ENCODE measurements at places on chromosomes 1 and 21.
A peak's percentile ranks its signal among the peaks of the same experiment; 100 is the strongest.

- no peak for DNase-seq
Measured at GRCh38 chr1:51693419-51694155, 76.7 kb downstream of the OSBPL9 start.

DNA sequence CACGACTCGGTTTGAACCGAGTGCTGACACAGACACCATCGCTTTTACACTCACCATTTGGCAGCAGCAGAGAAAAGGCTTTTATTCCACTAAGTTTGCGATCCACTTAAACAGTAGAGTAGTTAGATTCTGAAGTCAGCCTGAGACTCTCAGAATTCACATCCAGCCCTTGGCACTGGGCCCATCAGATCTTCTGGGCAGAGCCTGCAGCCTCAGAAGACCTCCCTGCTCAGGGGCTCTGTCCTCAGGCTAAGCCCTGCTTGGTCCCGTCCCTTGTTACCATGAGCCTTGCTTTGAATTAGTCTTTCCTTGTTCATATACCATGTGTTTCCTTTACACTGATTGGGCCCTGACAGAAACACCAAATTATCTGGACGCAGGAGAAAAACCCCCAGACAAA is 41.4 kb upstream of the AJAP1 start:
- DNase-seq: no peak

DNA sequence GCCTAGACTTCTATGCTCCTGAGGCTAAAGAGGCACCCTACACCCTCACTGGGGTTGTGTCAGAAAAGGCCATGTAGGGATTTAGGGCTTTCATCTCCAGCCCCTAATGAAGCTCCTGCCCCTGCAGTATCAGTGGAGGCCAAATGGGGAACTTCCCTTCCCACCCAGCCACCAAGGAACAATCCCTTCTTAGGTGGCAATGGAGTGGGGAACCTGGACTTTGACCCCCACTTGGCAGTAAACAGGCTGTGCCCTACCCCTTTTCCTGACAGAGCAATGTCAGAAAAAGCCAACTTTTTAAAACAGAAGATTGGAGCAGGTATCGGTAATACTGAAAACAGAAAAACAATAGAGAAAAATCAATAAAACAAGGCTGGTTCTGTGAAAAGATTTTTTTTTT is 35.5 kb upstream of the SLC19A2 start:
- DNase-seq: no peak

DNA sequence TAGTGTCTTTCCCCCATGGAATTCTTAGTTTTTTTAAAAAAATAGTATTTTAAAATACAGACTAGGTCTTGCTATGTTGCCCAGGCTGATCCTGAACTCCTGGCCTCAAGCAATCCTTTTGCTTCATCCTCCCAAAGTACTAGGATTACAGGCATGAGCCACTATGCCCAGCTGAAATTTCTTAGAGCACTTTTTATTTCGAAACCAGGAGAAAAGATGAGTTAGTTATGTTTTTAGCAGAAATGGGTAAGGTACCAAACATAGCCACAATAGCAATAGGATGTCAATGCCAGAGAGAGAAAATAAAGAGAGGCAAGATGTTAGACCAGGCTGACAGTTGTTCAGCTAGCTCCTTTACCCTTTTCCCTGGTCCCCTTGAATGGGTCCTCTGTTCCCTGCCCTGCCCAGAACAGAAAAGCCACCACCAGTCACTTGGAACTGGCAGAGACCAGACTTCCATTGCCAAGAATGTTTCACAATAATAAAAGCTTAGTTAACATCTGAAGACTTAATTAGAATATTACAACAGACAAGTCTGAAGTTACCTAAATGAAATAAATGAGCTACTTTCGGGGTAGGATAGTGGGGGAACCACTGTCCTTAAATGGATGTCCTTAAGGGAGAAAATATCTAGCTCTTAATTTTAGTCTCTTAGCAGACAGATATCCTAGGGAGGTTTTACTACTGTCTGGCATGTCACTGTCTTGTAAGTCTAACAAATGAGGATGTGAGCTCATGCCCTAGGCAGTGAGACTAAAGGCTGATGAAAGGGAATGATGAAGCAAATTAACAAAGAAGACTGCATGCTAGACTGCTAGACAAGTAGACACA is 54.3 kb downstream of the ABL2 start:
- DNase-seq: no peak

DNA sequence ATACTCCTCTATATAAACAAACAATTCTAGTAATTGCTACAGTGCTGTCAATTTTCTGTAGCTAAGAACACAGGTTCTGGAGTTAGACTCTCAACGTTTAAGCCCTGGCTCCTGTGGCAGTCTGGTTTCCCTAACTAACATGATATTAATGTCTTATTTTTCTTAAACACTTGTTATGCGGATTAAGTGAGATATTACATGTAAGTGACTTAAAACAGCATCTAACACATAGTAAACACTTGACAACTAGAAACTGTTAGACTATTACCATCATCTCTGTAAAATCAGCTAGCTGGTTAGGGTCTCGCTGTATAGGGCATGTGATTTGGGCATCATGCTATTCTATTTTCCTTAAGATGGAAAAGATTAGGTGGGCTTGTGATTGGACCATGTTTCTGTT is 2.3 kb downstream of the VANGL1 start:
- DNase-seq: no peak

- peak; percentile 43 for DNase-seq
Measured at GRCh38 chr1:212514056-212514614, 81.4 kb downstream of the NENF start.

DNA sequence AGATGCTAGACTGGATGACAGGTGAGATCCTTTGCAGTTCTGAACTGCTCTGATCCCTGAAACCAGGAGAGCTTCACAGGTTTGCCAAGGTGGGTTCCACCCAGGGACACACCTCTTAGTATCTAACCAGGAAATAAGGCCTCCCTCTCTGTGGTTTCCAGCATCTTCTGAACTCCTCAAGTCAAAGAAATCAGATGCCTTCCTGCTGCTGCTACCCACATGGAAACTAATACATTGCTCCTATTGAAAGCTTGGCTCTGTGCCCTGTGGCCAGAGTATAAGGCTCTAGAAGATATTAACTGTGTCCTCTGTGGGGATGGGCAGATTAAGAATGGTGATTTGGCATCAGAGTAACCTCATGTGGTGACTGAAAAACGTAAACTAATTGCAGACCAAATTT is 75.0 kb upstream of the MRPS6 start:
- no peak for DNase-seq

DNA sequence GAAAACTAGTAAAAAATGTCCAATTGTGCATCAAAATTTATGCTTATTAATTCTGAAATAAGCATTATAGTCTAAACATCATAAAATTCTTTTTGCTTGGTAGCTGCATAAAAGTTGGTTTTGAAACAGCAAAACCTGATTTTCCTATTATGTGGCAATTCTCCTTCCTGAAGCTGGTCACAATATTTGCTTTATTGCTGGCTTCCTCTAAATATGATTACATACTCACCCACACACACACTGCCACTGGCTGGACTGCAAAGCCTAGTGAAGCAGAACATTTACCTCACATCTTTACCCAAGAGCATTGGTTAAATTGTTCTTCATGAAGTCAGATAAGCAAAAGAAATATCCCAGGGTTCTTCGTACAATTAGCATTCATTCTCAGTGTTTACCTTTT is 103.0 kb downstream of the NR5A2 start:
- no peak for DNase-seq

GRCh38 chr1:1782399-1783221 is 4.3 kb upstream of the NADK start:
- no peak for DNase-seq

DNA sequence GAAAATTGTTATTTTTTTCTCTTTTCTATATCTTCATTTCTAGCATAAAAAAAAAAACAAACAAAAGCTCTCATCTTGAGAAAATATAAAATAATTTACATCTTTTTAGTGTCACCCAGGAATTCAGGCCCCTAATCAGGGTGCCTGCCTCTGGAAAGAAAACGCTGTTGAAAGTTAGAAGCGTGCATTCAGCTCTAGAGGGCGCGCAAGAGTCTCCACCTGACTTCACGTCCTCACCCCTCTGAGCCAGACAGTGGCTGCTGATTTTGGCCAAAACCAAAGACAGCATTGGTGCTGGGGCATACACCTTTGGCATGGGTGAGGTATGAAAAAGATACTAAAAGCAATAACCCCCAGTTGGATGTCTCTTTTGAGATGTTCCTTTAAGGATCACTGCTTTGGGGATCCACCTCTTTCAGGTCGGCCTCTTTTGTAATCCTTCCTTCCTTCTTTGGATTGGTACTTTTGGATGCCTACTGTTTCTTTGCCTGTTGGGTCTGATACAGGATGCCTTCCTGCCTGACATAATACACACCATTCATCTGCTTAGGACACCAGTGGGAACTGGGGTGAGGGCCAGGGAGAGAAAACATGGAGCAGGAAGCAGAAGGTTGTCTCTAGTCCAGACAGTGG is 77.6 kb upstream of the CHRM3 start:
- peak; percentile 8 for DNase-seq

- no peak for DNase-seq
Measured at GRCh38 chr1:21801100-21801499, 11.0 kb upstream of the LDLRAD2 start.

- DNase-seq: no peak
Measured at GRCh38 chr1:82160903-82161302, 360.2 kb downstream of the ADGRL2 start.

GRCh38 chr1:51551081-51551480 is 32.0 kb upstream of the EPS15 start:
- DNase-seq: no peak

GRCh38 chr1:87307931-87308330 is 20.7 kb upstream of the LMO4 start:
- DNase-seq: no peak

- DNase-seq: no peak
Measured at GRCh38 chr1:210739627-210740026, 394.3 kb downstream of the KCNH1 start.

DNA sequence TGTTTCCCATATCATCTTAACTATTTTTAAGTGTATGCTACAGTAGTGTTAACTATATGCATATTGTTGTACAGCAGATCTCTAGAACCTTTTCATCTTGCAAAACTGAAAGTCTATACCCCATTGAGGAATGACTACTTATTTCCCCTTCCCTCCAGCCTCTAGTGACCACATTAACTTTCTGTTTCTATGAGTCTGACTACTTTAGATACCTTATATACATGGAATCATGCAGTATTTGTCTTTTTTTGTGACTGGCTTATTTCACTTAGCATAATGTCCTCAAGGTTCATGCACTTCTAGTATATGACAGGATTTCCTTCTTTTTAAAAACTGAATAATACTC is 96.5 kb upstream of the BTG3 start:
- DNase-seq: no peak

DNA sequence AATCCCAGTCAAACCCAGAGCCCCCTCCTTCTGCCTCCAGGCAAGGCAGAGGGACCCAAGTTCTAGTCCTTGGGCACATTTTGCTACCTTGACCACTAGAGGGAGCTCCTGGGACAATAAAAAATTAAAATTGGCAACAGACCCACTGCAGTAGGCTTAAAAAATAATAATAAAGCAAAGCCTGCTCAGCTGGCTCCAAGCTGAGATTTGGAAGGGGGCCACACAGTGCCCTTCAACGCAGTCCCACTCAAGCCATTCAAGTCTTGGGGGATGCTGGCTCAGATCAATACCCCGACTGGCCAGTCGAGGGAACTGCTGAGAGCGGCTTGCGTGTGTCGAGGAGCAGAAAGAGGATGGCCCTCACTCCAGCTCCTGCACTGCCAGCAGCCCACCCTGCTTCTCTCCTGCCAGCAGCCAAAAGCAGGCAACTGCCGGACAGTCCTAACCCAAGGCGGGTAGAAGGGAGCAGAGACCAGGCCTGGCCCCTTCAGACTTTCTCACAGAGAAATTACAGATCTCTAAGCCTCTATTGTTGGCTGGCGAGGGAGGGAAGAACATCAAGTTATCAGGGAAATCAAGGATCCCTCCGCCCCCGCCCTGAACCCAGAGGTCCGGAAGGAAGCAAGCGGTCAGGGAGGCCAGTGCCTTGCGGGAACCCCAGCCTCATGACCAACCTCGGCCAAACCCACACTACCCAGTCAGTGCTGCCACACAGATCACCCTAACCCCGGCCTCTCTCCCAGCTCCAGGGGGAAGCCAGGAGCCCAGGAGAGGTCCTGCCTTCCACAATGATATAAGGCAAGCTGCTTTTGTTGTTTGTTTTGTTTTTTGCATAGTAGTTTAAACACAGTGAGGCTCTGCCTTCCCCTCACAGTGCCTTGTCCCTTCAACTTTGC is 4.9 kb upstream of the ALDH4A1 start:
- peak; percentile 71 for DNase-seq

- DNase-seq: no peak
Measured at GRCh38 chr1:117930484-117930883, 945 bp downstream of the WDR3 start.

GRCh38 chr1:204983136-204983535 is 59.9 kb upstream of the CNTN2 start:
- no peak for DNase-seq

GRCh38 chr1:65278376-65279069 is 30.8 kb upstream of the DNAJC6 start:
- no peak for DNase-seq

GRCh38 chr1:242427519-242427918 is 97.0 kb downstream of the PLD5 start:
- no peak for DNase-seq

GRCh38 chr1:227793948-227794816 is 21.3 kb upstream of the PRSS38 start:
- no peak for DNase-seq

DNA sequence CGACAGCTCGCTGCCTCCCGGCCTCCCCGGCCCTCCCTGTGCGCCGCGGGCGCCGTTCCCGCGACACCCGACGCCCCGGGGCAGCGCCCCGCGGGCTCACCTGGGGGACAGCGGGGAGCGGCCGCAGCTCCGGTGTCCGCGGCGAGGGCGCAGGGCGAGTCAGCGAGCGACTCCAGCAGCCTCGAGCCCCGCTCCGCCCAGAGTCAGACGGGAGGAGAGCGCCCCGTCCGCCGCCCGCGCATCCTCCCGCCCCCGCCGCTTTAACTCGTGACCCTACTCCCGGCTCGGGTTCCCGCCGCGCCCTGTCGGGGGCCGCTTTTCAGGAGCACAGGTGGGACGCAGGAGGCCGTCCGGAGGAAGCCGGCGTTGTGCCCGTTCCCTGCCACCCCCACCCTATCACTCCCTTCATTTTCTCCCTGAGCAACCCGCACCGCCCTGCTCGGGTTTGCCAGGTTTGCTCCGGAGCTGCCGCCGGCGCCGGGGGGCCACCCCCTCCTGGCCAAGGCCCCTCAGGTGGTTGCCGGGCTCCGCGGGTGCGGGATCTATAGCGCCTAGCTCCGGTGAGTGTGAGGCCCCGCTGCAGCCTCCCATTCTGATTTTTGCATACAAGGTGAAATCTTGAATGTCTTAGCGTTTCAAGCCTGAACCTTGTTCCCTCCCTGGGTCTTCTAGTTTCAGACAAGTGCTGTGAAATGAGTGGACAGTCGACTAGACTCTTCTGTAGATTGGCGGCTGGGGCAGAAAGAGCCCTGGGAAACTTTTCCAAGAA is at the start of gene MCOLN3:
MCOLN3 (minus strand) TSS at position 205 of the 769 bp plus-strand sequence. CDS start 3,140 bp downstream, outside the sequence.
- no peak for DNase-seq

- DNase-seq: no peak
Measured at GRCh38 chr21:38220270-38220737, 36.5 kb upstream of the KCNJ15 start.
